Ammon's horn (tissue), 1 donor: ENCODE measurements at places on chromosomes 7 and 10.

DNA sequence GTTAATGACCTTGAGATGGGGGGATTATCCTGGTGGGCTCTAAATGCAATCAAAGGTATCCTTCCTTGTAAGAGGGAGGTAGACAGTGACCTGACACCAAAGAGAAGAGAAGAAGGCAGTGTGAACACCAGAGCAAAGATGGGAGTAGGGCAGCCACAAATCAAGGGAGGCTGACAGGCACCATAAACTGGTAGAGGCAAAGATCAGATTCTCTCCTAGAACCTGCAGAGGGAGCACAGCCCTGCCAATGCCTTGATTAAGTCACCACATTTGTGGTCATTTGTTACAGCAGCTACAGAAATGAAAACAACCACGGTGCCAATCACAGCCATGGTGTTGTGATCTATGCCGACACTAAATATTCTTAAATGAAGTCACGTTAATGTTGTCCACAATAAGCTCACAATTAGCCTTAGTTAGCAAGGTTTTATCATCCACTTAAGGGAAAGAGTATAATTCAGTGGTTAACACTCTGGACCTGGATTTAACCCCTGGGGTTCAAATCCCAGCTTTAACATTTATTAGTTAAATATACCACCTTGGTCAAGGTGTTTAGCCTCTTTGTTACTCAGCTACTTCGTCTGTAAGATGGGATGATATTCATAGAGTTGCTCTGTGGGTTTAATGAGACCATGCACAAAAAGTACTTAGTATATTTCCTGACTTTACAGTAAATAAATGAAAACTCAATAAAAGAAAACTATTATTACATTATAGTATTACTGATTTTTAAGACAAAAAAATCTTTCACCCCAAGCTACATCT is 70.8 kb downstream of the SGMS1 start:
- peak; percentile 61 for DNase-seq

- DNase-seq, result no peak
Measured at GRCh38 chr10:1134156-1134555, 78.0 kb downstream of the WDR37 start.

- DNase-seq, result peak; percentile 60
Measured at GRCh38 chr10:72616716-72617115, 9.2 kb downstream of the MICU1 start.

DNA sequence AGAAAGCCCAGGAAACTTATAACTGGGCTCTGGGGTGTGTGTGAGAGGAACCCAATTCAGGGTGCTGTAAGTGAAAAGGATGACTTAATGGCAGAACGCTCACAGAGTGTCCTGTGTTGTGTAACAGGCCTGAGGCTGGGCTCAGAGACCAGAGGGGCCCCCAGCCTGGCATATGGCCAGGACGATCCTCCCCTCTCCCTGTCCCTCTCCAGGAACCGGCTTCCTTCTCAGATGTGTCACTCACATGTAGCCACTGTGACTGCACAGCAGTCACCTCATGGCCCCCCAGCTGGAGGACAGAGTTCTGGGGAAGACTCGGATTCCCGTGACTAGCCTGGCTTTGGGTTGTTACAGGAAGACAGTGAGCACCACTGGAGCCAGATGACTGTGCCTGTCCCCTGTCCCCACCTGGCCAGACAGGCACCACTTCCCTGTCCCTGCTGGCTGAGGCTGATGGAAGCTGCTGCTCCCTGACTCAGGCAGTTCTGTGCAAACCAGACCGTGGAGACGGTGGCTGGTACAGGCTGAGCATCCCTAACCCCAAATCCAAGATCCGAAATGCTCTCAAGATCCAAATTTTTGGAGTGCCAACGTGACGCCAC is 220.5 kb downstream of the MLLT10 start:
- no peak for DNase-seq

DNA sequence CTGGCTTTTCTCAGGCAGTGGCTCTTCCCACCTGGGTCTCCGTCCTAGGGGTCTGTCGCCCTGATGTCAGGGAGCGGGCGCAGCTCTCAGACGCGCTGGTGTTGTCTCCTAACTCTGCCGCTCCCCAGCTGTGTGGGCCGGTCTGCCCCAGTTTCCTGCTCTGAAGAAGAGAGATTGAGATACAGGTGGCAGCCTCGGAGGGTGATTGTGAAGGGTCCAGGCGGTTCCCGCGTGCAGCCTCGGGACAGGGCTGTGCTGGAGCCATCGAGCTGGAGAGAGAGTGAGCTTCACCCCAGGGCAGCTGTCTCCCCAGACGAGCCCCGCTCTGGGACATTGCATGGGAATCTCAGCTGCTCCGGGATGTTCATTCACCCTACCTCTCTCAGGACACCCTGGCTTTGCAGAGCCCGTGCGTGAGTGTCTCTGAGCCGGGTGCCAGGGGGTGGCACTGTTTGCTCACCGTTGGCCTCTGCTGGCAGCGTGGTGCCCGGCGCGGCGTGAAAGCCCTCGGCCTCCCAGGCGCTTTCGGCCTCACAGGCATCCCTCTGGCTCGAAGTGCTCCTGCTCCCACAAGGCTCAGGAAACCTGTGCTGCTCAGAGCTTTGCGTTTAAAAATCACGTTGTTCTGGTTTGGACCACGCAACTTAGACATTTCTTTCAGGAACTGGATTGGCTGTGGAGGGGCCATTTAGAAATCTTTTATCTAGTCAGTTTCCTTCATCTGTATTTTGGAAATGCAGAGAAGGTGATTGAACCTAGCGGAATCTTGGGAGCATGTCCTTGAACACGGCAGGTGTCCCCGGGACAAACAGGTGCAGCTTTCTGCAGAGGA is 33.8 kb upstream of the ZFAND2A start:
- DNase-seq, result peak; percentile 76

DNA sequence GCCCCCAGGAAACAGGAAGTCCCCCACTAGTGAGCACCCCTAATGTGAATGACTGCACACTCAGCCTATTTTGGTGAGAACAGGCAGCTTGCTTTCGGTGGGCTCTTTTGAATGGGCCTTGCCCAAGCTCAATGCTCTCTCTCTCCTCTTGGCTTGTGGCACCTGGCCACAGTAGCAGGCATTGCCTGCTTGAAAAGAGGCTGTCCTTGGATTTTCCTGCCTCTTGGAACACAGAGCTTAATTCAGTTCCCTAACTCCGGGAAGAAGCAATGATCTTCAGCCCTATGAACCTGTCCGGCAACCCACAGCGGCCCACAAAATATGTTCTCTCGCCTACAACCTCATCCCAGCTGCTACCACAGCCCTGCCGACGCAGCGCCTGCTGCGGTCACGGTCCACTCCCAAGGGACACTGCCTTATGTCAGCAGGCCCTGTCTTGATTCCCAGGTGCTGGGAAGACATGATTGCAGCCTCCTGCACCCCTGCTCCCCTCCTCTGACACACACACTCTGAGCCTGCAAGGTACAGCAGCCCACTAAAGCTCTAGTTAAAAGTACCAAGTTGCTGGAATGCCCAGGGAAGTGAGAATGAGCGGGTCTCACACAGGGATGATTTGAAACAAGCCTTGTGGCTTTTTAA is 715.5 kb upstream of the GALNT17 start:
- no peak for DNase-seq

DNA sequence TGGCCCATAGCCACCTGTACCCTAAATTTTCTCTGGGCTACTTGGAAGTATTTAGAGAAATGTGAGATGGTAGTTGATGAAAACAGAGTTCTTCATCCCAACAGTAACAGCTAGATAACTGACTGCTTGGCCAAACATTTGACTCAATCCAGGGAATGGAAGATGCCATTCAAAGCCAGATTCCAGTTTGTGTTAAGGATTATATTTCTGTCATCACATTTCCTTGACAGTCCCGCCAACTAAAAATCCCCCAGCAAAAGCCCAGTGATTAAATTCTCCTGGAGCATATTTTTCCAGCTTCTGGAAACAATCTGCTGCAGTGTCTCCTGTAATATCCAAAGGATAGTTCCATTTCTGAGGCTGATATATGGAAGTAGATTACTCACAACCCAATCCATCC is 45.4 kb upstream of the PTN start:
- DNase-seq, result no peak

DNA sequence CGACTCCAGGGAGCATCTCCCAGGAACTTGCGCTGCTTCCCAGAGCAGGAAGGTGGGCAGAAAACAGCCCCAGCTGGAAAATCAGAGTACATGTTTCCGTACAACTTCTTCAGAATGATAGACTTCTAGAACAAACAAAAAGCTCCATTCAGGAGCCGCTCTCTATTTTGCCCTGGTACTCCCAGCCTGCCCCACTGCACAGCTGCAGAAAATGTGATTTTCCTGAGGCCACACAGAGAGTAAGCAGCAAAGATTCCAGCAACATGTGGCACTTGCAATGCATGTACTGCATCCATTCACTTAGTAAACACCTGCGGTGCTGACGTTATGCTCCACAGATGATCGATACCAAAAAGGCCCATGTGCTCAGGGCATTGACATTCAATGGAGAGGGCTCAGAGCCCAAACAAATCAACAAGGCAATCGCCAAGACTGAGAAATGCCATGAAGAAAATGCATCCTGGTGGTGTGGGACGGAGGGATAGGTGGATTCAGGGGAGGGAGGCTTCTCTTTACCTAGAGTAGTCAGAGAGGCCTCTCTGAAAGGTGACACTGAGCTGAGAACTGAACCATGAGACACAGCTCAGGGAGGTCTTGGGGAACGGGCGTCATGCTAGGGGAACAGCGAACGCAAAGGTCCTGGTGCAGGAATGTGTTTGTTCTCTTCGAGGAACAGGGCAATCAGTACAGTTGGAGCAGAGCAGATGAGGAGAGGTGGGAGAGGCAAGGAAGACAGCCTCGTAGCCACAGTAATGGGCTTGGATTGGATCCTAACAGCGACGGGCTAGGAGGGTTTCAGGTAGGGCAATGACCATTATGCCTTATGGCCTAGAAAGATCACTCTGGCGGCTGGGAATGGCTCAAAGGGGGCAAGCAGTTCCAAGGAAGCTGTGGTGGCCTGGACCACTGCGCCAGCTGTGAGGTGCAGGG is 35.3 kb upstream of the DUSP5 start:
- no peak for DNase-seq

GRCh38 chr7:21383227-21384220 is 44.4 kb upstream of the SP4 start:
- no peak for DNase-seq

GRCh38 chr10:129546106-129546505 is 79.1 kb downstream of the MGMT start:
- DNase-seq, result no peak

DNA sequence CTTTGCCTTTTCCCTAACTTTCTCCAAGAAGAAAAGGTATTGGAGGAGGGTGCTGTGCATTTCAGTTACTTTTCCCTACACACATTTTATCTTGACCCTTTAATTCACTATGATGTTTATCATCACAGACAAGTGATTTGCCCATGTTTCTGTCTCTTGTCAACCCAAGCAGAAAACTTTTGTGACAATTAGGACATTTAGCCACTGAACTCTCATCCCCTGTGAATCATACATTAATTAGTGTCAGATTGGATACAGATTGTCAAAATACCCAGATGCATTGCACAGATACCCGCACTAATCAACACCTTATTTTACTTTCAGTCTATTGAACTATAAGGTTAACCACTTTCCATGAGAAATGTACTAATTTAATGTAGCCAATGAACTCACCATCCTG is 912.9 kb downstream of the SORCS1 start:
- DNase-seq, result no peak
